NCI-H187 (cell line): ENCODE measurements at places on chromosomes 7 and 10.

DNA sequence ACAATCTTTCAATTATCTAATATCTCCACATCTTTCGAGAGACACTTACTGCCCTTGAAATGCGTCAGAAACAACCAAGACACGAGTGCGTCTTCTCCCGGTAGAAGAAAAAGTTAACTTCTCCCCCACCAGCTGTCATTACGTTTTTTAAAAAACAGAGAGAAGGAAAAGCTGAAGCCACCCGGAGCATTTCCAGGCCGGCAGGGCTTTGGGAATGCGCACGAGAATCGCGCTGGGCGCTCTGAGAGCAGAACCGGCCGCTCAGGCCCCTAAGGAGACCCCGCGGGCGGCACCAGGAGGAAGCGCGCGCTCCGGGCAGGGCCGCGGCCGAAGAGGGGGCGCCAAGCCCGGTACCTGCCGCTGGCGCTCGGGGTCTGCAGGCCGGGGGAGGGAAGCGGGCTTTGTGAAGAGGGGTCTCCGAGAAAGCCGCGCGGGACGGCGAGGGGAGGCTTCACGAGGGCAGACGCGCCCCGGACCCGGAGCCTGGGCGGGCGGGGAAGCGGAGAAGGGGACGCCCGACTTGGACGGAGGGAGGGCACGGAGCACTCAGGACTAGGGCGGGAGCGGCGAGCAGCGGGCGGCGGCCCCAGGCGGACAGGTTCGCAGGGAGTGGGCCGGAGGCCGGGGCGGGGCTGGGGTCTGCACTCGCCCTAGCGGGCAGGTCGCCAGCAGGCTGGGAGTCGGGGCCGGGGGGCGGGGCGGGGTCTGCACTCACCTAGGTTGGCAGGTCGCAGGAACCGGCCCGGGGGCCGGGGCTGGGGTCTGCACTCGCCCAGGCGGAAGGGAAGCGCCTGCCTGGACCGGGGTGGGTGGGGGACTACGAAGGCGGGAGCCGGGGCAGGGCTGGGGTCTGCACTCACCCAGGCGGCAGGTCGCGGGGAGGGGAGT is 932 bp downstream of the ESYT2 start:
- no peak for DNase-seq

DNA sequence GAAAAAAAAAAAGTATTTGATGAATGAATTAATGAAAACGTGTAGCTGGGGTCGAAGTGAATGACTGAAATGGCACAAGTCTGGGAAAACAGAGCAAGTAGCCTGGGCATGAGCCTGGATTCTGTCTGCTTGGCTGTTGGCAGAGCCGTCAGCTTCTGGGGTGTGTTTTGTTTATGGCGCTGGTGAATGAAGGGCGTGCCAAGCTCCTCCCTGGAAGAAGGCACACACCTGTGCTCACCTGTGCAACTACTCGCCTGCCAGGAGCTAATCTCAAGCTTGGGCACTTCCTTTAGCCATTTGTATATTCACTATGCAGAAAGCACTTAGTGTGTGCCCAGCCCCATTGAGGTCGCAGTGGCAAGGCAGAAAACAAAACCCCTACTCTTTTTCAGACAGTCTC is 74.1 kb downstream of the GTF2IRD1 start:
- DNase-seq, result no peak

- no peak for DNase-seq
Measured at GRCh38 chr7:55078465-55079372, 59.9 kb downstream of the EGFR start.

GRCh38 chr10:31630861-31631567 is 297.6 kb downstream of the ARHGAP12 start:
- no peak for DNase-seq

GRCh38 chr10:78319371-78319770 is 285.7 kb downstream of the RPS24 start:
- no peak for DNase-seq

DNA sequence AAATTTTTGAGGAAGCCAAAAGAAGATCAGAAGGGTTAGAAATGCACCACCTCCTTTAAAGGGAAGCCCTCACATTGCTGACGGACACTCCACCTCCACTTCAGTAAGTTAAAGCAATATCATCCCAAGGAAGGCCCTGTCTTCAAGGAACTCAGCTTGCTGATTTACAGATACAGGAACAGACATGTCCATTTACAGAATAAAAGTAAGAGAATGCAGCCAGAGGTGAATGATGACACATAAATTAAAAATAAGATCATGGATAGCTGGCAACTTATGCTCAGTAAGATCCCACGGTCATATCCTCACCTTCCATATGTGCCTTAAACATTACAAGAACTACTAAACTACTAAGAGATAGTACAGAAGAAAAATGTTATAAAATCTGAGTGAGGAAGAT is 20.4 kb downstream of the GRB10 start:
- no peak for DNase-seq

GRCh38 chr7:75711656-75712514 is 26.9 kb downstream of the HIP1 start:
- no peak for DNase-seq

DNA sequence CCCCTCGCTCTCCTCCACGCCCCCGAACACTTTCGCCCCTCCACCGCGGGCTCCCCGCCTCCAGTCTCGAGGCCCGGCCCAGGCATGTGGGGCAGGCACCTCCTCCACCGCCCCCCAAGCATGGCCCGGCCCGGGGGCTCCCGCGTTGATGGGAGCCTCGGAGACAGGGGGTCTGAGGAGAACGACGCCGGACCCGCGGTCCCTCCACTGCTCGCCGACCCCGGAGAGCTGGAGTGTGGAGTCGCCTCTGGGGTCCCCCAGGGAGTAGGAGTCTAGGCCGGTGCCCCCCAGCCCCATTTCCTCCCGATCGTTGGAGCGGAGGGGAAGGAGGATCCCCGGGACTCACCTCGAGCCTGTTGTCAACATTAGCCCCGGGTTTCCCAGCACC is 206 bp downstream of the UPF2 start:
- no peak for DNase-seq

GRCh38 chr10:111246814-111247452 is 170.1 kb downstream of the ADRA2A start:
- DNase-seq, result no peak

DNA sequence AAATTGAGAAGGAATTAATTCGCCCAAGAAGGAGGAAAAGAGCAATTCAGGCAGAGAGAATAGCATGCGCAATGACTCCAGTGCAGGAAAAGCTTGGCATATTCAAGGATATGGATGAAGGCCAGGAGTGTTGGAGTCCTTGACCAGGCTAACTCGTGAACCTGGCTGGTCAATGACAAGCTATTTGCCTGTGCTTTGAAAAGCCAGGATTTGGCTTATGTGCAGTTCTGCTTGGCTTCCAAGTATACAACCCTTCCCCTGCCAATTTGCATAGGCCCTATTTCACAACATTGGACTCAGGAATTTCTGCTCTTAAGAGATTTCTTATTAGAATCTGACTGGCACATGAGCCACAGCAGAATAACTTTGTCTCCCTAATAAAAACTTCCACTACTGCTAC is 72.3 kb upstream of the SP8 start:
- DNase-seq, result no peak

DNA sequence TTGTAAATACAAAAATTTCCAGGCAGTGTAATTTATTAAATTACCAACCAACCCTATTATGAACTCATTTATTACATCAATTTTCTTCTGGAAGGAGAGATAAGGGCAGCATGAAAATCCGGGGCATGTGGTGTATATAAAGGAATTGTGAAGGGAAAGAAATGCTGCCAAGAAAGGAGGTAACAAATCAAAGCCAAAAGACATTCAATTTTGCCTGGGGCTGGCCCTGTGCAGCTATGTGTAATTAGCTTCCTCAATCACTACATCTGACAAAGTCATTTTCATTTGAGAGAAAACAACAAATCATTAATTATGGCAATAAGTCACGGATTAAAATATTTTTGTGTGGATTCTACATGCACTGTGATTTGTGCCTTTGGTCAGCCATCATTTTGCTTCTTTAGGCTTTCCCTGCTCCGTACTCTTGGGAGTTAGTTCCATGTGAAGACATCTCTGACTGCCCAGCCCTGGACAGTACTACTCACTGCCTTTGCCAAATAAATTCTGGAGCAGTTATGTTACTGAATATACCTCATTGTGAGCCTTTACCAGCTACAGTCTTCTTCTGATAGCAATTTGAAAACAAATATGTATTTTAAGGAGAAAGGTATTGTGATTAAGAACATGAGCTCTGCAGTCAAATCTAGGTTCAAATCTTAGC is 191.7 kb downstream of the RELN start:
- DNase-seq, result no peak

DNA sequence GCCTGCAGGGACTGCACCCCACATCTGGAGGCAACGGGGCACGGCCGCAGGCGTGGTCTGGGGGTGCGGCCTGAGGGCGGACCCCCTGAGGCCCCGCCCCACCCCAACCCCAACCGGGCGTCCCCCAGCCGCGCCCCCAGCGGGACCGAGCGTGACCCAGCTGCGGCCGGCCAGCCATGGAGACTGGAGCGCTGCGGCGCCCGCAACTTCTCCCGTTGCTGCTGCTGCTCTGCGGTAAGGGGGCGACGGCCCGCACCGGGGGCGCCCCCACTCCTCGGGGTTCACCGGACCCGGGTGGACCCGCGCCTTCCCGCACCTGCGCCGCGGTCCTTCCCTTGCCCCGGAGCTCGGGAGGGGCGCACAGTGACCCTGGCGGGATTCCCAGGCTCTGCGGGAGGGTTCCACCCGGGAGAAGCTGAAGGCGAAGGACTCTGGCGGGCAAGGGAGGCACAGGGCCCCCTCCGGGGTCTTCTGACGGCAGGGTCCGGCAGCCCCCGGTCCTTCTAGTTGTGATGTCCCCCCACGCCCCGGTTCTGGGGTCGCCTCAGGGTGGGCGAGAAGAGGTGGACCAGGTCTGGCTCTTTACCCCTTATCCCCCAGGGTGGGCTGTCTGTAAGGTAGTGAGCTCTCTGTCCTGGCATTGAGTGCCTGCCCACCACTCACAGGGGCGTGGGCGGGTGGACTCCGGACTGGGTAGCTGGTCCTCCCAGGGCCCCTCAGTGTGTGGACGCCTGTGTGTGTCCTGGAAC is at the start of gene RAMP3:
Gene RAMP3 (plus strand): TSS at position 139 of the 749 bp plus-strand sequence. CDS start 38 bp downstream, at position 177.
- DNase-seq, result no peak

DNA sequence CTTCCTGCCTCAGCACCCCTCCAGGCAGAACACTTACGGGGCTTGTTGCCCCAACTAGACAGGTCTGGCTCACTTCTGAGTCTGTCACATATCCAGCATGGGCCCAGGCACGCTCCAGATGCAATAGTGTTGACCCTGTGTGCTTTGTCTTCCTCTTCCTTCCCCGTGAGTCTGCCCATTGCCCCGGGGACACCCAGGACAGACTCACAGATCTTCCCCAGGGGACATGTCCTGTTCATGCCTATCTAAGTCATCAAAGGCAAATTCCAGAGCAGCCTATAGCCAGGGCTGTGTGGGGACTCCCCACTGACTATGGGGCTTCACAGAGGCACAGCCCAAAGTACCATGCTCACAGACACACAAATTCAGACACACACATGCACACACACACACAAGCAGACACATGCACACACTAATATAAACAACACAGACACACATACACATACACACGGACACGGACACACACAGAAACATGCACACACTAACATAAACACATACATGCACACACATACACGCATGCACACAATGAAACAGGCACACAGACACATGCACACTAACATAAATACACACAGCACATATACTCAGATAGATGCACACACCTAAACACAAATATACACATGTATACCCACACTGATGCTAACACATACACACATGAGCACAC is 175.8 kb downstream of the KCNMA1 start:
- DNase-seq, result no peak

DNA sequence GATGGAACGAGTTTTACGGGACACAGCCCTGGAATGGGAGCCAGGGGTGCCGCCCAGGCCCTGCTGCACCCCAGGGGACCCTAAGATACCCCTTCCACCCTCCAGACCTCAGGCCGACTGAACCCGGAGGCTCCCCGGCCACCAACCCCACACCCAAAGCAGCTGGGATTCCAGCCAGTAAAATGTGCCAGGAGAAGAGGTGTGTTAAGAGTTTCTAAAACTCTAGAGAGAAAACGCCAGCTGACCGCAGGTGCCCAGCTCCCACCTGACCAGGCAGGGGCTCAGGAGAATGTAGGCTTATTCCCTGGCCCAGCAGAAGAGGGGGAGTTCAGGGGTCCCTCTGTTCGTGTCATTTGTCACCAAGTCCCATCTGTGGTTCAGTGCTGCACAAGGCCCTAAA is 17.5 kb downstream of the NUDT1 start:
- no peak for DNase-seq

- DNase-seq, result no peak
Measured at GRCh38 chr7:44590910-44591309, 8.9 kb upstream of the TMED4 start.

DNA sequence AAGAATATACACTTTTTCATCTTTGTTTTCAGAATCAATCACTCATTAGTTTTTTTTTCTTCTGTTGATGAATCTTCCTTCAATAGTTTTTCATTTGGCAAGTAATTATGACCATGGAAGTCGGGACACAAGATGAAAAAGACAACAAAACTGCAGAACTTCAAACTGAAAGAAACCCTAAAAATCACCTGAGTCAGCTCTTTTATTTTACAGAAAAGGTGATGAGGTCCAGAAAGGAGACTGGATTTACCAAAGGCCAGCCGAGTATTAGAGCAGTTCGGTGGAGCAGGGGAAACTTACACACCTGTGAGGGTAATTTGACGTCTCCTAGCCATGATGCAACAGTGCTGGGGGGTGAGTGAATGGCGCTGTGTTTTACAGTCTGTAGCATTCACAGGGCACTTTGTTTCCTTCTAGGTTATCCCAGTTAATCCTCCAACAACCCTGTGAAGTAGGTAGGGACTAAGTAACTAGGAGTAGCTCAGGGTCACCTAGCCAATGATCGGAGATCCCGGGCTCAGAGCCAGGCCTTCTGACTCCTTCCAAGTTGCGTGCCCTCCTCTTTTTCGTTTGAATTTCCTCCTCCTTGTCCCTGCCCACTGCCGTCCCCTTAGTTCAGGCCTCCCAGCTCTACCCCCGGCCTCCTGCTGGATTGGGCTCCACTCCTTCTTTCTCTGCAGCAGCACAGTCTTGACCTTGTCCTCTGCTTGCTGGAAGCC is 14.0 kb downstream of the RBM20 start:
- no peak for DNase-seq

DNA sequence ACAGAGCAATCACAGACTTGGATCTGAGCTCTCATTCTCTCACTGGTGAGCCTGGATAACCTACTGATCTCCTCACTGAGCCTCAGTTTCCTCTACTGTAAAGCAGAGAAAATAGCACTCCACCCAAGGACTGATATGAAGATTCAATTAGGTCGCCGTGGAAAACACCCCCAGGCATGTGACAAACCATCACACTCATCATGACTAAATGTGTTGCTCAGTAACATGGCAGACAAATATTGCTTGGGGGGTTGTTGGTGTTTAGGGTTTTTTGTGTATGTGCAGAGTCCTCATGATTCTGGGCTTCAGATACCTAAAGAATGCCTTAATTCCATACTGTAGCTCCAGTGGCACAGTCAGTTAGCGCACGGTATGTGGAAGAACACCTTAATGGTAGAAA is 122.1 kb upstream of the TCF7L2 start:
- DNase-seq, result no peak

- DNase-seq, result no peak
Measured at GRCh38 chr10:118594392-118595063, 920 bp downstream of the PRLHR start.
